ENCODE measurements at places on chromosomes 12 and 14. TPM values are rescaled to one million over a fixed set of nuclear protein-coding genes. Genes with fewer than 3 reads are reported as not detected.
A peak's percentile ranks its signal among the peaks of the same experiment; 100 is the strongest.

DNA sequence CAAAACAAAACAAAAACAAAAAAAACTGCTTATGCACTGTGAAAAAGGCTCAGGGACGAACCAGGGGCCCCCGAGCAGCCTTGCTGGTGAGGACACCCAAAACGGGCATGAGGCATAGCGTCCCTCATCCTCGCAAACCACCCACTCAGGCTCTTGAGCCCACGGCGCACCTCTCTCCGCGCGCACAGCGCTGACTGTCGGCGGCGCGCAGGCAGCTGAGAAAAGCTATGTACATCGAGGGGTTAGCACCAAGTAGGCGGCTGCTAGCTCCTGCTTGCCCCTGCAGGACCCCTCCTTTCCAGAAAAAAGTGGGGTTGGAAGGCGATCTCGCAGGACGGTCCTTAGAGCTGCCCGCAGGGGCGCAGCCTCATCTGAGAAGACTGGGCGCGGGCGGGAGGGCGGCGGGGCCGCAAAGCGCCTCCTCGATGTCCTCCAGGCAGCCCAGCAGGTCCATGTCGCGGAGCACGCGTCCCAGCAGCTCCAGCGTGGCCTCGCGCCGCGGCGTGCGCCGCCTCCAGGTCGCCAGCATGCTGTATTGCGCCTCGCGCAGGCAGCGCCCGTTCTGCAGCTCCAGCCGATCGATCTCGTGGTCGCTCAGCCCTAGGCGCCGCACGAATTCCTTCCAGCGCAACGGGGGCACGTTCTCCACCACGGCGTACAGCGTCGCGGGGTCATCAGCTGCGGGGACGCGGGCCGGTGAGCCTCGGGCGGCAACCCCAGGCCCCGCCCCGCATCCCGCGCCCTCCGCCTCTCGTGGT, 12.8 kb downstream of the TNFRSF1A start:
- no peak overlapping the region for H3K27ac ChIP-seq
- no peak overlapping the region for H3K4me3 ChIP-seq
- peaks cover 47% of the 10 kb centered on the region for H3K4me1 ChIP-seq
- peaks cover 32% of the 10 kb centered on the region for H3K36me3 ChIP-seq
- H3K27me3 ChIP-seq, result no peaks in the 10 kb centered on the region
- DNase-seq, result no peak

GRCh38 chr14:76956316-76957090, 72.0 kb downstream of the IRF2BPL start:
- no peaks in the 10 kb centered on the region for H3K27me3 ChIP-seq
- H3K4me1 ChIP-seq, result peaks cover 65% of the 10 kb centered on the region
- peak; percentile 90 for DNase-seq
- H3K27ac ChIP-seq, result peak overlapping the region; percentile 96

- DNase-seq, result no peak
- H3K27ac ChIP-seq, result no peak overlapping the region
- no peaks in the 10 kb centered on the region for H3K36me3 ChIP-seq
- no peak overlapping the region for H3K4me3 ChIP-seq
- no peaks in the 10 kb centered on the region for H3K27me3 ChIP-seq
Measured at GRCh38 chr14:83712418-83713129, 1817.4 kb upstream of the FLRT2 start.

Gene ACAD10
- total RNA-seq, result 34.1 TPM

Gene PRR4
- 1.2 TPM for total RNA-seq

Gene CLEC1B
- not detected for total RNA-seq

DNA sequence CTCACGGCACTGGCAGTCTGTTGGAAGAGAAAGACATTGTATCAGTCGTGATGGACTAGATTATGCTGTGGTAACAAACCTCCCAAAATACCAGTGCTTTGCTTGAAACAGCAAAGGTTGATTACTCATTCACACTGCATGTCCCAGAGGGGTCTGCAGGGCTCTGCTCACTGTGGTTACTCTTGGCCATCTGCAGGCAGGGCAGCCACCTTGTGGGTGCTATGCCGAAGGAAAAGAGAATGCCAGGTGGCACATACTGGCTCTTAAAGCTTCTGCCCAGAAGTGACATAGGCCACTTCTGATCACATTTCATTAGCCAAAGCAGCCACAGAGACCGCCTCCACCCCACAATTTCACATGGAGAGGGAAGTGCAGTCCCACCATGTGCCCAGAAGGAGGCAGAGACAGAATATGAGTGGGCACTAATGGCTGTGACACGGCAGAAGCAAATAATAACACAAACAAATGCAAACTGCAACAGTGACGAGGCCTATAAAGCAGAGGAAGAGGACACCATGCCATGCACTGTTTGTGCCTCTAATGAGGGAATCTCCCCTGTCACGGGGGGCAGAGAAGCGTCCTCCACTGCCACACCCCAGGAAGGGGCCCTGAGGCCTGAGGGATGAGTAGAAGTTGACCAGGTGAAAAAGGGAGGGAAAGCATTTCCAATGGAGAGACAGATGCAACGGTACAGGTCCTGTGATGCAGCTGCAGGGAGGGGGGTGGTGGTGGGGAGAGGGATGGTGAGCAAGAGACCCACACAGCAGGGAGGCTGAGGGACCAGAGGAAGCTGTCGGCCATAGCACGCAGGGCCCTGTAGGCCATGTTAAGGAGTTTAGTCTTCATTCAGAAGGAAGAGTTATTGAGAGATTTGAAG, 51.7 kb upstream of the KICS2 start:
- H3K27ac ChIP-seq, result no peak overlapping the region
- H3K4me1 ChIP-seq, result no peaks in the 10 kb centered on the region
- peaks cover 9% of the 10 kb centered on the region for H3K27me3 ChIP-seq
- H3K36me3 ChIP-seq, result no peaks in the 10 kb centered on the region
- DNase-seq, result no peak

DNA sequence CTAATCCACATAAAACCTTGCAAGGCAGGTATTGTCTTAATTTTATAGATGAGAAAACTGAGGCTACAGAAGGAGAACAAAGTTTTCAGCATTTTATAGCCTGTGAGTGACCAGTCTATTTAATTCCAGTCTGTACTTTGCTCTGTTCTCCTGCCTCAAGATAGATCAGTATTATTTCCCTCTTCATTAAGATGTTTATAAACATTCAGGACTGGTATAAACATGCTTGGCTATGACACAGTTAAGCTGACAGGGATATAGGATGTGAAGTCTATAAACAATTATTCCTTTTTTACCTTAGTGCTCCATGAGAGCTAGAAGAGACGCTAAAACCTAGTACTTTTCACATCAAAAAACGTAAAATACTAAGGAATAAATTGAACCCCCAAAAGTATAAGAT, 287.3 kb downstream of the RAD51B start:
- H3K4me3 ChIP-seq, result no peak overlapping the region
- H3K4me1 ChIP-seq, result peaks cover 10% of the 10 kb centered on the region
- no peak for DNase-seq
- no peak overlapping the region for H3K27ac ChIP-seq

DNA sequence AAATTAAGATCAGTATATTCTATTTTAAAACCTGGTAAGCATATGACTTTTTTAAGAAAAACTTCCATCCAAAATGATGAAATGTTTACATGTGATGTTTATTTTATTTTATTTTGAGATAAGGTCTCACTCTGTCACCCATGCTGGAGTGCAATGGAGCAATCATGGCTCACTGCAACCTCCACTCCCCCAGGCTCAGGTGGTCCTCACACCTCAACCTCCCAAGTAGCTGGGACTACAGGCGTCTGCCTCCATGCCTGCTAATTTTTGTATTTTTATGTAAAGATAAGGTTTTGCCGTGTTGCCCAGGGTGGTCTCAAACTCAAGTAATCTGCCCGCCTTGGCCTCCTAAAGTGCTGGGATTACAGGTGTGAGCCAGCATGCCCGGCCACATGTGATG, 141.8 kb downstream of the ZFP36L1 start:
- H3K36me3 ChIP-seq, result no peaks in the 10 kb centered on the region
- no peak overlapping the region for H3K27ac ChIP-seq
- no peak for DNase-seq
- peaks cover 8% of the 10 kb centered on the region for H3K4me1 ChIP-seq

Gene MYF6
- not detected for total RNA-seq

Gene RASSF8
- total RNA-seq, result 0.91 TPM
